ENCODE measurements at places on chromosomes 2 and 18.

GRCh38 chr2:241232736-241233575 lies 44.5 kb downstream of the ANO7 start:
- no peak for DNase-seq

DNA sequence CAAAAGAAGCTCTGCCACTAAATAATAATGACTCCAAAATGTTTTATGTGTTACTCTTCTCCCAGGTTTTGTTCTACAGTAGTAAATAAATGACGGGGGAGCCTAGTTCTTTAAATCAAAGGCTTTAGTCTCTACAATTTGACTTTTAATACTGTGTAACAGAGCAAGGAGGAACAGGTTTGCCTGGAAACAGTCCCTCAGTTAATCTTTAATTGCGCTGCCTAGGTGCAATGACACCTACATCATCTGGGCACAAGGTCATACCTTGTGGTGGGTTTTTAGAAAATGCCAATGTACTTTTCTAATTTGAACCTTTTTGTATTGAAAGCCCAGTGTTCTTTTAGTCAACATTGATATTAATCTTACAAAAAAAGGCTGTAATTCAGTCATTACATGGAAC lies 287.3 kb upstream of the SETBP1 start:
- DNase-seq = no peak

GRCh38 chr2:153213022-153213421 lies 265.5 kb downstream of the RPRM start:
- DNase-seq = no peak

DNA sequence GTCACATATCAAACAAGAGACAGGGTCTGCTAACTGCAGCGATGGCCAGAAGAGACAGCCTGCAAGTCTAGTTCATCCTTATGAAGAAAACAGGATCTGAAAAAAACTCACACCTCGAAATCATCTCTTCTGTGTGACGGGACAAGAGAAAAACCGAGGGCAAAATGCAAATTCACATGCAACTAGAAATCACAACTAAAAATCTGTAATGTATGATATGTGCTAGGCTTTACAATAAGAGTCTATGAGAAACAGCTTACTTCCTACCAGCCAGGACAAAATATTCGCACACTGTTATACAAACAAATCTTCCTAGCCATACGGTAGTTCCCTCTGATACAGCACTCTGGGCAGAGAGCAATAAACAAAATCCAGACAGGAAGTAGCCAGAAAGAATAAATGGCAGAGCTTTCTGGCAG lies 48.8 kb downstream of the ANKRD44 start:
- DNase-seq = peak; percentile 59

GRCh38 chr18:56913941-56914340 lies 232.9 kb upstream of the BOD1L2 start:
- no peak for DNase-seq

- DNase-seq = no peak
Measured at GRCh38 chr18:49618742-49619681, 57.2 kb downstream of the LIPG start.

GRCh38 chr2:228986961-228987360 lies 284.1 kb downstream of the PID1 start:
- no peak for DNase-seq

DNA sequence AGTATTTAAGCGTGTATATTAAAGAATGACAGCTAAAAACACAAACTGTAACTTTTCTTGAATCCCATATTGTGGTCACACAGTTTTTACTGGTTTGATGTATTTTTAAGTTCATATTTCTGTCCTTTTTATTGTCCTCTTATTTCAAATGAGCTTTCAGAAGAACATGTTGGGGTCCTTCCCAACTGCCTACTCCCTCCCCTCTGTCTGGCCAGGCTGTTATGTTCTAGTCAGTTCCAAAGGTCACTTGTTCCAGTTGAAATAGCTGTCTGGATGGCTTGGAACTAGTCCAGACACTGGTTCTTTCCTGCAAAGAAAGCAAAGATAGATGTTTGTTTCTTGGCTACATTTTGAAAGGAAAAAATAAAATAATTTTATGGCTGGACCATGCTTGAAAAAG lies 306.9 kb downstream of the GULP1 start:
- peak; percentile 82 for DNase-seq

DNA sequence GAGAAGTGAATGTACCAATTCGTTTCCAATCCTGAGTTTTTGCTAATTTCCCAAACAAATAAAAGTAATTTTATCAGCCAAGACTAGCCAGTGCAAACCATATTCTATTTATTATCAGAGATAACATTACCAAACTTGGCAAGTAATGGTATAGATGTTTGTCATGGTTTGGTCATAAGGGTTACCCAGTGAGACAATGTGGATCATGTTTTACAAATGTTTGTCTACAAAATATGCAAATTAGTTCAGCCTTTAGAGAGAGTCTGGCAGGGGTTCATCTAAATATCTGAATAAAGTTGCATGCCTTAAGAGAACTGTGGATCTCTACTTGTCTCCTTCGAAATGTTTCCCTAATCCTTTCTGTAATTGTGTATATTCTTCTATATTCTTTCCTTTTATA lies 152.2 kb downstream of the KCNH7 start:
- DNase-seq = no peak

GRCh38 chr18:634551-635045 lies 22.9 kb upstream of the TYMS start:
- no peak for DNase-seq

All from choroid plexus epithelial cell (primary cell).